ENCODE measurements at places on chromosomes 4 and X. TPM values are rescaled to one million over a fixed set of nuclear protein-coding genes. Genes with fewer than 3 reads are reported as not detected.

Gene TEX13C
- not detected for total RNA-seq

Gene APBB2
- total RNA-seq: 4.7 TPM

Gene CXCL5
- total RNA-seq: 34.0 TPM

Gene HGFAC
- 0.07 TPM for total RNA-seq

Gene FGFRL1
- 22.5 TPM for total RNA-seq

Gene CT45A3
- 0.23 TPM for total RNA-seq

Gene ZFP92
- total RNA-seq: 0.50 TPM

Gene RASSF6
- total RNA-seq: 1.1 TPM

Gene GJB1
- total RNA-seq: not detected

Gene TRIM75
- total RNA-seq: not detected

Gene F9
- not detected for total RNA-seq

Gene GCNA
- 1.5 TPM for total RNA-seq

Gene PNCK
- total RNA-seq: 0.13 TPM

Gene SGCB
- total RNA-seq: 18.2 TPM

Gene NCAPG
- total RNA-seq: 22.6 TPM

Gene FHDC1
- total RNA-seq: 0.71 TPM

Gene GLRA3
- total RNA-seq: not detected

Gene PHEX
- total RNA-seq: 0.48 TPM

Gene BEX5
- not detected for total RNA-seq

Gene ANKRD50
- 5.9 TPM for total RNA-seq

Gene FAM47A
- total RNA-seq: not detected

Gene IL3RA
- 0.17 TPM for total RNA-seq

Gene XK
- 0.31 TPM for total RNA-seq

Gene EXOC1L
- not detected for total RNA-seq
